NCI-H526 (cell line): ENCODE measurements at places on chromosomes 3 and 15.

DNA sequence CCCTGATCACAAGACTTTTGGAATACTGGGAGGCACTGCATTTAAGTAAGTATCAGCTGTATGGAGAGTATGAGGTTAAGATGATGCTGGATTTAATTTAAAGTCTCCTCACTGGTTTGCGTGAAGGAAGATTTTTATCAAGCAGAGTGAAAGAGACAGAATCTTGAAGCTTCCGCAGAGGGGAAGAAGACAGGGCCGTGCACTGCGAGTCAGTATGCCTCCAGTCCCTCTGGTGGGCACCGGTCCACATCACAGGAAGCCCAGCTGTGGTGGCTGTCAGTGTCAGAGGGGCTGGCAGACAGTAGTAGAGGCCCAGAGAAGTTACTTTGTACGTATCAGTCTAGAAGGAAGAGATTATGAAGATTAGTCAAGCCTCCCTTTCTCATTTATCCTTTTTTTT is 379.0 kb upstream of the TPRG1 start:
- no peak for DNase-seq

DNA sequence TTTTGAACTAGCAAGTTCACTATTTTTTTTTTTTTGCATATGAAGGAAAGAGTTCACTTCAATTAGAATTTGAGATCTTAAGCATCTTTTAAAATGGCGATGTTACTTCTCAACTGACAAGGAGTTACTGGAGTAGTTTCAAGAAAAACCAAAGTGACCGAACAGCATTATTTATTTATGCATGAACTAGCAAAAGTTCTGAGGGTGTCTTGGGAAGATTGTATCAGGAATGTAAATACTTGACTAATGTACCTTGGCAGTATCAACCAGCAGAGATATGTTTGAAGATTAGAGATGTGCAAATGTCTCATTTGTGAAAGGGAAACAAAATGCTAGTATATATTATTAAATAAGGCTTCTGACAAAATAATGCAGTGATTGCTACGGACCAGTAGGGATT is 203.9 kb downstream of the KBTBD8 start:
- DNase-seq: no peak

- DNase-seq: no peak
These were observed 14.6 kb downstream of the HDC start for GRCh38 chr15:50250760-50251394.

- DNase-seq: no peak
These were observed 2.1 kb downstream of the CMC1 start for GRCh38 chr3:28243424-28244106.

DNA sequence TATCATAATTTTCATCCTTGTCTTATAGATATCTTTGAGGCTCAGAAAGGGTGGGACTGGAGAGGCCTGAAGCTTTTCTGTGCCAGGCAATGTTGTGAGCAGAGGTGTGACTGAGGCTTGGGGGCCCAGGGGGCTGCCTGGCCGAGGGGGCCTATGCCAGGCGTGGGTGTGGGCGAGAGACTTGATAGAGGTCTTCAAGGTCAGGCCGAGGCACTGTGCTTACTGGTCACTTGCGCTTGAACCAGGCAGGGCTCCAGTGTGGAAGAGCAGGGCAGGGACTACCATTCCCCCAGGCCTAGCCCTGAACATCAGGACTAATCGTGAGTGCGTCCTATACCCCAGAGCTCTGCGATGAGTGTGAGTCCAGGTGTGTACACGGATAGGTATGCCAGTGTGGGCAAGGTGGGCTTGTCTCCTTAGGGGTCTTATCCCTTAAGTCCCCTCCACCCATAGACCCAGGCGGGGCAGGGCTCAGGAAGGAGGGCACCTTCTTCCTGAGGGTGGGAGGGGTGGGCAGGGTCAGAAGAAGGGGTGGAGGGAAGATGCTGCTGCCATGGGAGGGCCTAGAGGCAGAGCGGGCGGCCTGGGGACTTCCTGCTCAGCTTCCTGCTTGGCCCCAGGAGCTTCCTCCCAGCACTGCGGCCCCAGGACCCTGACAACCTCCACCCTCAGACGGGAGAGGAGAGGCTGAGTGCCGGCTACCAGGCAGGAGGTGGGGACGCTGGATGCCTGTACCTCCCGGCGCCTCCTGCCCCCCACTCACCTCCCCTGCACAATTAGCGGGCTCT is 84.7 kb downstream of the LINGO1 start:
- DNase-seq: no peak

- no peak for DNase-seq
These were observed 13.4 kb downstream of the TMEM207 start for GRCh38 chr3:190436331-190436730.

DNA sequence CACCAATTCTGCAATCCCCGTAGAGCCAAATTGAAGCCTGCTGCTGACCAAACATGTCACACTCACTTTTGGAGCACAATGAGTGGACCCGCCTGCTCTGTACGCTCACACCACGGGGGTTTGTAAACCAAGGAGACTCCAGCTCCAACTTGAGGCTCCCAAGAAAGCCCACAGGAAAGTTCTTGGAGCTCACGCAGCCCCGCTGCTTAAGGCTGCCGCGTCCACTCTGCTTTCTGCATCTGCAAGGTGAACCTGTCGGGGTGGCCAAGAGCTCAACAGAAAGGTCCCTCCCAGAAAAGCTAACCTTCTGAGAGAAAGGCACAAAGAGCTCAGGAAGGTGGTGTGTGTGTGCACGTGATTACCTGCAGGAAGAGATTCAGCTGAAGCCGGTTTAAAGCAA is 94.9 kb downstream of the PCSK6 start:
- peak; percentile 14 for DNase-seq

DNA sequence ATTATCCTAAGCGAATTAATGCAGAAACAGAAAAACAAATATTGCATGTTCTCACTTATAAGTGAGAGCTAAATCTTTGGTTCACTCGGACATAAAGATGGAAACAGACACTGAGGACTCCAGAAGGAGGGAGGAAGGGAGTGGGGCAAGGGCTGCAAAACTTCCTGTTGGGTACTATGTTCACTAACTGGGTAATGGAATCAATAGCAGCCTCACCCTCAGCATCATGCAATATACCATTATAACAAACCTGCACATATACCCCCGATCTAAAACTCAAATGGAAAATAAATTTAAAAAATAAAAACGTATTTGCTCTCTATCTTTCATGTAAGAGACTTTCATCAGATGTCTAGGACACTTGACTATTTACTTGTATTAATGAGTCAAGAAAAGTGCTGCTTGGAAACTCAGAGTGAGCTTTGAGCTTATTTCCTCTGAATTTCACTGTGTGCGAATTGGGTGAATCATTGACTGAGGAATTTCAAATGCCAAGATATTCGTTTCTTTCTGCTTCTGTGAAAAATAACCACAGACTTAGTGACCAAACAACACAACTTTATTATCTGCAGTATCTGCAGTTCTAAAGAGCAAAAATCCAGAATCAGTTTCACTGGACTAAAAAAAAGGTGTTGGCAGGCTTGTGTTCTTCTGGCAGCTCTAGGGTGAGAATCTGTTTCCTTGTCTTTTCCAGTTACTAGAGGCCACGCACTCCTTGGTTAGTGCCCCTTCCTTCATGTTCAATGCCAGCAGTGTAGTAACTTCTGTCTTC is 18.4 kb downstream of the TM4SF18 start:
- DNase-seq: no peak

- DNase-seq: no peak
These were observed 74.0 kb downstream of the COL8A1 start for GRCh38 chr3:99712291-99712954.

DNA sequence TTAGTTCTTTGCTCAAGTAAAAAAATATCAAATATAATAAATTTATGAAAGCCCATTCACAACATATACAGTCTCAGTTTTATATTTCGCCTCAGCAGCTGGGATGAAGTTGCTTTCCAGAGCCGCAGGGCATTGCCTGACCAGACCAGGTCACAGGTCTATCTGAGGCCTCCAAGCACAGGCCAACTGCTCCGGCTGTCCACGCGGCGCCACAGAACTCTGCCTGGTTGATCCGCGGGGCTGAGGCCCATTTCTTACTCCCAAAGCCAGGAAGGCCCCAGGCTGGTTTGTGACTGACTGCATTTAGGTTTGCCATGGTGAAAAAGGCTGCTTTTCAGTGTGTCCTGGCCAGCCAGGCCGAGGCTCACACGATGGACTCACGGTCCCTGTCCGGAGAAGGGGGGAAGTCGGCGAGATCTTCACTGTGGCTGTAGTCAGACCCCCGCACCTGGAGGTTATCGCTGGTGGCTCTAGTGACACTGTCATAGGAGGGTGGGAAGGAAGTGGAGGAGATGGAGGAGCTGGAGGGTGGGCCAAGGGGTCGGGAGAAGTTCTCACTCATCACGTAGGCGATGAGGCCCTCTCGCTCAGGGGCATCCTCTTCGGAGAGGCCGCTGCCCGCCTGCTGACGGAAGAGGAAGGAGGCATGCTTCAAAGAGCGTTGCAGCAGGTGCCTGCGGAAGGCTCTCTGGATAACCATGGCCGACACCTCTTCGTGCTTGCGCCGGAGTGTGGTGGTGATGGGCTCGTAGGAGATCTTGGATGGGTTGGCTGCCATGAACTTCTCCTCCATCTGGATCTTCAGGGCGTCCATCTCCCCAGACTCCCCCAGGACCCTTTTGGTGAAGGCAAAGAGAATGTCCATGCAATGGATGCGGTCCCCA is 54.1 kb downstream of the EXOG start:
- no peak for DNase-seq

- DNase-seq: no peak
These were observed 113.3 kb upstream of the GBE1 start for GRCh38 chr3:81874738-81875137.

DNA sequence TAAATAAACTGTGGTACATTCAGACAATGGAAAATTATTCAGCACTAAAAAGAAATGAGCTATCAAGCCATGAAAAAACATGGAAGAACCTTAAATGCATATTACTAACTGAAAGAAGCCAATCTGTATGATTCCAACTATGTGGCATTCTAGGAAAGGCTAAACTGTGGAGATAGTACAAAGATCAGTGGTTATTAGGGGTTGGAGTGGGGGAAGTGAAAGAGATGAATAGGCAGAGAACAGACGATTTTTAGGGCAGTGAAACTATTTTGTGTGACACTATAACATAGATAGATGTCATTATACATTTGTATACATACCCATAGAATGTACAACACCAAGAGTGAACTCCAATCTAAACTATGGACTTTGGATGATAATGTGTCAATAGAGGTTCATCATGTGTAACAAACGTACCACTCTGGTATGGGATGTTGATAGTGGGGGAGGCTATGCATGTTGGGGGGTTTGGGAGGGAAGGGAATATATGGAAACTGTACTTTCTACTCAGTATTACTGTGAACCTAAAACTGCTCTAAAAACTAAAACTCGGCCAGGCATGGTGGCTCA is 29.0 kb downstream of the RAB27A start:
- DNase-seq: no peak

GRCh38 chr3:124823206-124823605 is 64.0 kb downstream of the ITGB5 start:
- no peak for DNase-seq

- no peak for DNase-seq
These were observed 107.9 kb upstream of the DLG1 start for GRCh38 chr3:197406266-197406665.

DNA sequence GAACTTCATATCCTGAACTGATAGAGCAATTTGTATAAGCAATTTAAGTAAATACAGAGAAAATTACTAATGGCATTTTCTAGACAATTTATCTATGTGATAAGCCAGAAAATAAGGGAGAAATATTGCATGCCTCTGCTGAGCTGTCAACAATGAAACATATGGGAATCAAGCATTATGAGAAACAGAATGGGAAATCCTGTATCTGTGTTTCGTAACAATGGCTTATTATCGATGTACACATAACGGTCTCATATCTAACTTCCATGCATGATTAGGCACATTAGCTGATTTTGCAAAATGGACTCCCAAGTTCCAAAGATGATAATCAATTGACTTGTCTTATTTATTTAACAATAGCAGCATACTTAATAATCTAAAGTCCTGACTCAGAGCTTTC is 30.4 kb upstream of the KCNMB2 start:
- DNase-seq: no peak

GRCh38 chr3:12273045-12273695 is 15.7 kb upstream of the PPARG start:
- DNase-seq: no peak

GRCh38 chr3:186825294-186825821 is 17.2 kb upstream of the ADIPOQ start:
- no peak for DNase-seq
